ENCODE measurements at places on chromosomes 12 and 14.
A peak's percentile ranks its signal among the peaks of the same experiment; 100 is the strongest.

- no peak for DNase-seq
Measured at GRCh38 chr12:127282786-127283565, 984.0 kb upstream of the TMEM132C start.

DNA sequence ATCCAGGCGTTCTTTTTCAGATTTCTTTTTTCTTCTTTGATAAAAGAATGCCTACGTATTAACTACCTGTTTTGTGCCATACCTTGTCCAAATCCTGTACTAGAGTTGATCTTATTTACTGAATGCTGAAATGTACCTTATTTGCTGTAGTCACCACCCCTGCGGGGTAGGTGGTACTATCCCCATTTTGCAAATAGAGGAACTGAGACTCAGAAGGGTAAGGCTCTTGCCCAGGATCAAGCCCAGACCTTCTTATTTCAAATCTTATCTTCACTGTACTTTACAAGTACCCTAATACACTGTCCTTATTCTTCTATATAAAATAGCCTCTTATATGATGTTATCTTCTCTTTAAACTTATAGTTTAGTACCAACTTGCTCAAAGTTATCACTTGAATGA is 206.5 kb downstream of the SLC41A2 start:
- DNase-seq: no peak

- no peak for DNase-seq
Measured at GRCh38 chr14:53536446-53536845, 383.3 kb upstream of the DDHD1 start.

DNA sequence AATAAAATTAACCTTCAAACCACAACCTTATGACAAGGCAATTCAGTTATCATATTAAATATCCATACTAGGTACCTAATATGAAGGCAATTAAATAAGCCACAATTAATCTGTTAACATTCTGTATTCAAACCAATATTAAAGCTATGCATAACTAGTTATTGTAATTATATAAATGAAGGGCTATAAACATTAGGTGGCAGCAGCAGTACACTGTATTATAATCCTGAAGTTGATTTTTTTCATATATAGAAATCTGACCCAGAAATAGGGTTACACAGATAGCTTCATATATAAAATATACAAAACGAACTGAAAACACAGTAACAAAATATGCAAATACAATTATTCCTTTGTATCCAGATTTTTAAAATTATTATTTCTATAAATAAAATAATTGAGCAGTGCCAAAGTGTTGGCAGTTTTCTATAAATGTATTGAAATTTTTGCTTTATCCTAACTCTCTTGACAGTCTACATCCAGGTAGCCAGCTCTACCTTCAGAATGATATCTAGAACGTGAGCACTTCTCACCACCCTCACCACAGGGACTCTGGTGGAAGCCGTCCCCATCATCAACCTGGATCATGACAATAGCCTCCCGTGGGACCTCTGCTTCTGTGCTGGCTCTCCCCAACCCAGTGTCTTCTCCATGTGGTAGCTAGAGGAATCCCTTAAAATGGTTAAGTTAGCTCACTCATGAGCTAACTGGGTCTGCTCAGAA is 136.2 kb downstream of the MED13L start:
- no peak for DNase-seq

- no peak for DNase-seq
Measured at GRCh38 chr14:34134484-34134883, 183.6 kb upstream of the EGLN3 start.

GRCh38 chr12:34390846-34391700 is 368.8 kb downstream of the ALG10 start:
- DNase-seq: no peak

GRCh38 chr12:118534003-118534402 is 157.6 kb downstream of the SUDS3 start:
- DNase-seq: no peak

- DNase-seq: peak; percentile 54
Measured at GRCh38 chr12:13258197-13258596, 61.7 kb downstream of the EMP1 start.

- no peak for DNase-seq
Measured at GRCh38 chr12:67070604-67071003, 198.6 kb upstream of the CAND1 start.

GRCh38 chr14:100846309-100846859 is 20.5 kb downstream of the MEG3 start:
- no peak for DNase-seq

GRCh38 chr14:64185184-64185583 is 109.0 kb downstream of the ESR2 start:
- DNase-seq: no peak

- DNase-seq: no peak
Measured at GRCh38 chr14:28820677-28821076, 54.1 kb downstream of the FOXG1 start.

GRCh38 chr14:81301813-81302212 is 81.1 kb upstream of the GTF2A1 start:
- no peak for DNase-seq

Data from muscle of arm (tissue), 14 donors.